ENCODE measurements at places on chromosomes 1 and 21.
A peak's percentile ranks its signal among the peaks of the same experiment; 100 is the strongest.

DNA sequence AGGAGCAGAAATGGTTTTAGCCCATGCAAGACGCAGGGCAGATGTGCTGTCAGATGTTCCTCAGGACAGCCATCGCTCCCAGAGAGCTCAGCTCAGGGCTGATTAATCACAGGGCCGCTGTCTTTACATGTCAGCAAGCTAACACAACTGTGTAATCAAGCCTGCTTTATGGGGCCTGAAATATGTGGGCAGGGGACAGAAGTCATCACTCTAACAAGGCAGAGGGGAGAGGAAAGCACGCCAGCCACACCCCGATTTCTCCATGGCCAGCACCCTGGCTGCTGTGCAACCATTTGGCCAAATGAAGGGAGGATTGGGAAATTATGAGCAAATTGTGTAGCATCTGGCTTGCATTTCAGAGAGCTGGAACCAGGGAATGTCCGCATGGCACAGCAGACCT, 368.8 kb downstream of the NPHP4 start:
- DNase-seq, result no peak

GRCh38 chr1:114263343-114263742, 109.7 kb upstream of the SYT6 start:
- DNase-seq, result no peak

DNA sequence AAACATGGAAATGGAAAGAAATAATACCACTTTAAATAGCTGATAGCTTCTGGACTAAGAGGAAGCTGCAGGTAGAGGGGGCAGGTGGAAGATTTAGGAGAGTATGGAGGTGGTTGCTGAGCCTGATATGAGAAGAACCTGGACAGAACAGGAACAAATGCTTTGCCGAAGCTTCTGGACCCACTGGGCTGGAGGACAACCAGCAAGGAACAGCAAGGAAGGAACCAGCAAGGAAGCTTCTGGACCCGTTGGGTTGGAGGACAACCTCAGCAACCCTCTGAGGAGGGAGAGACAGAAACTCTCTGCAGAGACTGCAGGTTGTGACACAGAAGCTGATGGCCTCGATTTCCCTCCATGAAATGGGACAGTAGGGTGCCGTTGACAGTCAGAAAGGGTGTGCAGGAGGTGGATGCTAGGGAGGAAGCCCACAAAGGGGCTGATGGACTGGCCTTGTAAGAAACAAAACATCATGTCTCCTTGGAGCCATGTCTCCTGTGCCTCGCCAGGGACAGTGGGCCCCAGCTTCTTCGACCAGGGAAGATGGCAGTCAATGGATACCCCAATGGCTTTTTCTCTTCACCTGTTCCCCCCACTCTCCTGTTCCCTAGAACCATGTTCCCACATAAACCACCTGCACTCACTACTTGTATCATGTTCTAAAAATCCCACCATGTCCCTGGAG, 8.3 kb upstream of the WNT3A start:
- DNase-seq, result no peak

DNA sequence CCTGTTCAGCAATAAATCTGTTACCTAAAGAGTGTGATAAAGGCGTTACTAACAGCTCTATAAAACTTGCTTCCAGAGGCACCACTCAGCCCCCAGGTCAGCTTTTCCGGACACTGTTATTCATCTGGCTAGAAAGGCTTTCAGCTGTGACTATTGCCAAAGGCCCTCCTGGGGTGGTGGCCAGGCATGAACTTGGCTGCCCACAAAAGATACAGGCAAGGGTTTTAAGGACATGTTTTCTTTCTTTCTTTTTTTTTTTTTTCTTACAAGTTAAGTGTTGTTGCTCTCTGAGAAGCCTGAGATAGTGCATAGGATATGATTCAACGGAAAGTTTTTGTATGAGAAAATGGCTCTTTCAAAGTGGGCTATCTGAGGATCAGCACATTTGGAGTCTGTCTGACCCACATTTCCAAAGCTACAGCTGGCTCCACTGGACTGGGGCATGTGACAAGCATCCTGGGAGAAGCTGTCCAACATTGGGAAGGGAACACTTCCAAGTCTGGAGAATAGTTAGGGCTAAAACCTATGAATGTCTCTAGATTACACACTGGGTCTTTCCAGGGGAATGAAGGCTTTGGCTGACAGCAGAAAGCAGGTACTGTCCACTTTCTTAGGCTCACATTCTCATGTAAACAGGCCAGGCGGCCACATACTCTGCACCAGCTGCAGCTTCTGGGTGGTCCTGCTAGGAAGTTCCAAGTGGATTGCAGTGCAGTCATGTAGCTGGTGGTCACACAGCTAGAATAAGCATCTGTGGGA, 639.7 kb downstream of the LMO4 start:
- no peak for DNase-seq

DNA sequence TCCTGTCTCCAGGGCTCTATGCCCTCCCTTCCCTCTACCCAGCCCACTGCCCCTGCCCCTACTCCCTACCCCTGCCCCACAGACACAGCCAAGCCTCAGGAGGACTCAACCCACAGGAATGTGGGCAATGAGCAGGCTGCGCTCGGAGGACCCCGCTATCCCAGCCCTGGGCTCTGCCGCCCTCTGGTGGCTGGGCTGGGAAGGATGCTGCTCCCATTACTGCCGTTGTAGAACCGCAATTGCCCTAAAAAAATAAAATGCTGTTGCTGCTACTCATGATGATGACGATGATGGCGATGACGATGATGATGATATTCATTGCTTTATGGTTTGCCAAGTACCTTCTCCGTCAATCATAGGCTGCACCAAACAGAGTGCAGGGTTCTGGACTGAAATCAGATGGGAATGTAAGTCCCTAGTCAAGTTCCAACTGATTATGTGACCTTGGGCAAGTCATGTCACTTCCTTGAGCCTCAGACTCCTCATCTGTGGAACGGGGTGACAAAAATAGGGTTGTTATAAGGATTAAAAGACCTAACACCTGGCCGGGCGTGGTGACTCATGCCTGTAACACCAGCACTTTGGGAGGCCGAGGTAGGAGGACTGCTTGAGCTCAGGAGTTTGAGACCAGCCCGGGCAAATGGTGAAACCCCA, 24.6 kb downstream of the ARHGEF19 start:
- DNase-seq, result no peak

DNA sequence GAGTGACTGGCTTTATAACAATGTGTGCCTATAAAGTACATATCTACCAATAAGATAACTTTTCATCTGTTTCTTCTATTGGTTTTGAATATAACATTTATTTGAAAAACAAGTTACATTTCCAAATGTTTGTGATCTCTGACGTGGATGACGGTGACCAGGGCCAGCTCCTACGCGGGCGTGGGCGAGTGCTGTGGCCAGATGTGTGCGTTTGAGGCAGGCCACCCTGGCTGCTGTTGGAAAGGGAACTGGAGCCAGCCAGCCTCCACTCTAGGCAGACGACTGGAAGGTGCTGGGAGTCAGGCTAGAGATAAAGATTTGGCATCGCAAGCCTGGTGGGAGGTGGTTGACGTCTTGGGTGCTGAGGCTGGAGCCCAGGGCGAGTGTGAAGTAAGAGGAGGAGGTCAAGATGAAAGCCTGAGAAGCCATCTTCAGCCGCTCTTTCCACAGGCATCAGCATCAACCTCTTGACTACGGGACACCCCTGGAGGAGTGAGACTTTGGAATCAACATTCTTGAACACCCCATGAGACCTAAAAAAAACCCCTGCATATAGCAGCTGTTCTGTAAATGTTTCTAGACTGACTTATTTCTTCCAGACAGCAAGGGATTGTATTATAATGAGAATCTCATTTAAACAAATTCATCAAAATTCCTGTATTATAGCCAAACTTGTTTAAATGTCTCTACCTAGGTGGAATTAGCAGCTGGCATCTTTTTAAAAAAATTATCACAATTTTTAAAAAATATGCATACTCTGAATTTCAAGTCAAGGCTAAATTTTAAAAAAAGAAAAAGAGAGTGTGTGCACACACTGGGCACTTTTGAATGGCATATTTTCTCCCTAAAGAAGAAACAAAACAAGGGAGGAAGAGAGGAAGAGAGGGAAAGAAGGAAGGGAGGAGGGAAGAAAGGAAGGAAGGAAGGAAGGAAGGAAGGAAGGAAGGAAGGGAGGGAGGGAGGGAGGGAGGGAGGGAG, 112.5 kb upstream of the SLC44A3 start:
- DNase-seq, result no peak

- DNase-seq, result no peak
Observed at GRCh38 chr1:232678185-232678886, 48.4 kb upstream of the SIPA1L2 start.

DNA sequence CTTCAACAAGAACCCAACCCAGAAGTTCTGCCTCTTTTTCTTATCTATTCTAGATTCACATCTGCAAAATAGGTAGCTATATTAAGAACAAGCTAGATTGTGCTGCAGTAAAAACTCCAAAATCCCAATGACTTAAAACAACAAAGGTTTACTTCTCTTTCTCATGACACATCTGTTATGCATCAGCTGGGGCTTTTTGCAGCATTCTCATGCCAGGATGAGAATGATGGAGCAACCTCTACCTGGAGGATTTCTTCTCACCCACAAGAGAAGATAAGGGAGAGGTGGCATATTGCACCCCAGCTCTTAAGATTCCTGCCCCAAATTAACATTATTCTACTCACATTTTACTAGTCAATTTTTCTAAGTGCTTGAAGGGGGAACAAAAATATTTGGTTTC, 152.3 kb upstream of the SPAG17 start:
- no peak for DNase-seq

- DNase-seq, result no peak
Observed at GRCh38 chr1:61425040-61425439, 299.9 kb downstream of the TM2D1 start.

- no peak for DNase-seq
Observed at GRCh38 chr1:239426821-239427475, 40.6 kb downstream of the CHRM3 start.

DNA sequence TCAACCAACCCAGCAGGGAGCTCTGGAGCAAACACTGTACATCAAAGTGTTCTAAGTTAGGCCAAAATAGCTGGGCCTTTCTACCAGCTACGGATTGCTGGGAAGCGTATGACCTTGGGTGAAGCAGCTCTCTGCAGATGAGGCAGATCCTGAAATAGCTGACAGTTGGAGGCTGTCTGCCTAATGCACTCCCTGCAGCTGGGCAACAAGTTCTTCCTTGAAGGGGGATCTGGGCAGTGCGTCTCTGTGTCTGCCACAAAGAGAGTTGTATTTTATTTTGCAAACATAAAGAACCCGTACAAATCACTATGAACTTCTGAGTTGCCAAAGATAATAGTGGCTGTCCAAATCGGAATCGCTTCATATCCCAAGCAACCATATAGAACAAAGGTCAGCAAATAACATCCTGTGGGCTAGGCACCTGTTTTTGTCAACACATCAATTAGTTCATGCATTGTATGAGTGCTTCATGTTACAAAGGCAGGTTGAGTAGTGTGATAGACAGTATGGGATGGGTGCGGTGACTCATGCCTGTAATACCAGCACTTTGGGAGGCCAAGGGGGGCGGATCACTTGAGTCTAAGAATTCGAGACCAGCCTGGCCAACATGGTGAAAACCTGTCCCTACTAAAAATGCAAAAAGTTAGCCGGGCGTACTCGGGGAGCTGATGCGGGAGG, 29.1 kb upstream of the KLF17 start:
- DNase-seq, result no peak

GRCh38 chr1:180230416-180230790, 339 bp downstream of the LHX4 start:
- no peak for DNase-seq

GRCh38 chr1:2451741-2452140, 24.3 kb upstream of the PLCH2 start:
- peak; percentile 61 for DNase-seq

All from SW 1271 (cell line).